ENCODE measurements at places on chromosomes 7 and 10. TPM values are rescaled to one million over a fixed set of nuclear protein-coding genes. Genes with fewer than 3 reads are reported as not detected.

- DNase-seq, result no peak
- H3K4me1 ChIP-seq, result peaks cover 5% of the 10 kb centered on the region
- H3K27ac ChIP-seq, result peak overlapping the region; percentile 58
- no peaks in the 10 kb centered on the region for H3K27me3 ChIP-seq
- H3K36me3 ChIP-seq, result no peaks in the 10 kb centered on the region
These were observed 6.6 kb upstream of the TPK1 start for GRCh38 chr7:144842377-144842851.

DNA sequence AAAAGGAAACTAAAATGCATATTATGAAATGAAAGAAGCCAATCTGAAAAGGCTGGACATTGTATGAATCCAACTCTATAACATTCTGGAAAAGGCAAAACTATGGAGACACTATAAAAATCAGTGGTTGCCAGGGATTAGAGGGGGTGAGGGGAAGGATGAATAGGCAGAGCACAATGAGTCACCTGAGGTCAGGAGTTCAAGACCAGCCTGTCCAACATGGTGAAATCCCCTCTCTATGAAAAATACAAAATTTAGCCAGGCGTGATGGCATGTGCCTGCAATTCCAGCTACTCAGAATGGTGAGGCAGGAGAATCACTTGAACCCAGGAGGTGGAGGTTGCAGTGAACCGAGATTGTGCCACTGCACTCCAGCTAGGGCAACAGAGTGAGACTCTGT is 324.8 kb upstream of the PHYHIPL start:
- no peak overlapping the region for H3K4me3 ChIP-seq
- no peak for DNase-seq
- no peaks in the 10 kb centered on the region for H3K27me3 ChIP-seq
- H3K27ac ChIP-seq, result no peak overlapping the region
- H3K36me3 ChIP-seq, result no peaks in the 10 kb centered on the region
- H3K4me1 ChIP-seq, result peaks cover 3% of the 10 kb centered on the region

GRCh38 chr7:35379481-35379880 is 125.6 kb upstream of the TBX20 start:
- H3K27me3 ChIP-seq, result peaks cover 8% of the 10 kb centered on the region
- no peaks in the 10 kb centered on the region for H3K4me1 ChIP-seq
- no peak for DNase-seq

- no peaks in the 10 kb centered on the region for H3K27me3 ChIP-seq
- H3K27ac ChIP-seq, result peak overlapping the region; percentile 64
- peaks cover 14% of the 10 kb centered on the region for H3K4me1 ChIP-seq
- H3K36me3 ChIP-seq, result peaks cover 16% of the 10 kb centered on the region
These were observed 45.2 kb downstream of the AHCYL2 start for GRCh38 chr7:129270077-129270476.

DNA sequence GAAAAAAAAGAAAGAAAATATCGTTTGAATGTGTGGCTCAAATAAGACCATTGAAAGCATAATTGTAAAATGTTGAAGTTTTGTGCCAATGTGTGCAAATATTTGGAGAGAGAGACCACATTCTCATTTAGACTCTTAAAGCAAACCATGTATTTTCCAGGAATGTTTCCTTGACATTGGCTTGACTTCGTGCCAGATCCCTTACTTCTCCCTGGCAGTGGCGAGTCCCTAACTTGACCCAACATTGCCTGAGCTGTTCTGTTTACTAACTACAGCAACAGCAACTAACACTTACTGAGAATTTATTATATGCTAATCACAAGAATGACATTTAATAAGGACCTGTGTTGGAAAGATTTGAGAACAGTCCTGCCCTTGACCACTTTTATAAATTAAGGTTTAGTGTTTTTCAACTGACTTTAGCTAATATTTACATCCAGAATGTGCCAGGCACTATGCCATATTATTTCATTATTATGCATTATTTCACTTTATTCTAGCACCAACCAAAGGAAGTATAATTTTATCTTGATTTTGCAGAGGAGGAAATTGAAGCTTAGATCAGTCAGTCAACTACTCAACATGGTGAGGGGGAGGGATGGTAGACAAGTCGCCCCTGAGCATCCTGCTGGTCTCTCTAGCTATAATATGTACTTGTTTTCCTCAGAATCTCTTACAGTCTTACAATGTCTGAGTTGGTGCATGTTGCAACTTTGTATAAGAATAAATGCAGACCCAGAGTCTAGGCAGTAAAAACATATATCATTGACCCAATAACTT is 29.7 kb downstream of the ZNF467 start:
- no peak overlapping the region for H3K4me3 ChIP-seq
- DNase-seq, result no peak
- no peak overlapping the region for H3K27ac ChIP-seq
- peaks cover 15% of the 10 kb centered on the region for H3K27me3 ChIP-seq
- H3K36me3 ChIP-seq, result no peaks in the 10 kb centered on the region

- H3K4me3 ChIP-seq, result no peak overlapping the region
- no peak for DNase-seq
- no peaks in the 10 kb centered on the region for H3K27me3 ChIP-seq
- peaks cover 4% of the 10 kb centered on the region for H3K4me1 ChIP-seq
These were observed 947.1 kb upstream of the MBL2 start for GRCh38 chr10:53719658-53720057.

DNA sequence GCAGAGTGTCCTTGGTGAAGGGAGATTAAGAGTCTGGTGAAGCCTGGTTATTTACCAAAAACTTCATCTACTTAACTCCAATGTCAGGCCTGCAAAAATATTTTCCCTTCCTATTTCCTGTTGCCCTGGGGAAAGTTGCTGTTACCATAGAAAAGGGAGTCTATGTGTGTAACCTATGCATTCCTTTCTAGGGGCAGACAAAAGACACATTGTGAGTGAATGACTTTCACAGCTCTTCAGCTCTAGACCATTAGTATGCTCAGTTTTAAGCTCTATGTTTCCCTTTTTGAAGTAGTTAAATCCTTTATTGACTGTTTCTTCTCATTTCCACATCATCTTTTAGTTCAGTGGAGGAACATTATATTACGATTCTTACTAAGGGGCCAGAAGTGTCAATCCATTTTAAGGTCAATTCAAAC is 45.6 kb upstream of the SGCE start:
- DNase-seq, result no peak
- H3K4me1 ChIP-seq, result peaks cover 16% of the 10 kb centered on the region
- peak overlapping the region; percentile 85 for H3K27ac ChIP-seq
- no peak overlapping the region for H3K4me3 ChIP-seq

GRCh38 chr7:101865455-101865854 is 48.0 kb downstream of the CUX1 start:
- H3K27ac ChIP-seq, result peak overlapping the region; percentile 52
- no peak overlapping the region for H3K4me3 ChIP-seq
- no peak for DNase-seq

DNA sequence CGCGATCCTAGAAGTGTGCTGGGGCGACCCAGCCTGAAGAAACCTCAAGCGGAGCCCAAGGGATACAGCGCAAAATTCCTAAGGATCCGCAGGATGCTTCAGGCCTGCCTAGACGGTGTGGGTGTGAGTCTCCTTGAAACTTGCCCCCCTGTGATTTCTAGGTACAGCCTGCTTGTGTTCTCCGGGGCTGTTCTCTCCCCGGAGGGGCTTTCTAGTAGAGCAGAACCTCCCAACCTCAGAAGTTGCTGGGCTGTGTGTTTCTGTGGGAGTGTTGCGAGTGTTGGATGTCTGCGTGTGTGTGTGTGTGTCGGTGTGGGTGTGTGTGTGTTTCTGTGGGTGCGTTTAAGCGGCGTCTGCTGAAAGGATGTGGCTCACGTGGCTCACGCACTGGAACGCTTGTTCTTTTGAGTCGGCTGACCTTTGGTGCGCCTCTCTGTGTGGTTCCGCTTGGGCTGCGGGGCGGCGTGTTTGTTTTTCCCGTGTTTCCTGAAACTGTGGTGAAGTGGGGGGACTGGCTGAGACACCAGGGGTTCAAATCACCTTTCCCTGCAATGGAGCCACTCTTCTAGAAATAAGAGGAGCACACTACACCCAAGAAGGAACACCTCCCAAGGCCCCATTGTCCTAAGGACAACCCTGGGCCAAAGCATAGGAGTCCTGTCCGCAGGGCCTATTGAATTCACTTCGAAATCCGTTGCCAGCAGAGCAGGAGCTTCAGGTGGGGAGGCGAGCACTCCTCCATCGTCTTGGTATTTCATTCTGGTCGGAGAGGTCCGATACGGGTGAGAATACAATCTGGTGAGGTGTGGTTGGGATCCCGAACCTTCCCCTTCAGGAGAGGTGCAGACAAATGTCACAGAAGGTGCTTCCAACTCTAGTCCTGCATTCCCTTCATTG is 25.1 kb upstream of the ZNF273 start:
- H3K27ac ChIP-seq, result no peak overlapping the region
- H3K4me3 ChIP-seq, result peak overlapping the region; percentile 65
- peaks cover 43% of the 10 kb centered on the region for H3K27me3 ChIP-seq

DNA sequence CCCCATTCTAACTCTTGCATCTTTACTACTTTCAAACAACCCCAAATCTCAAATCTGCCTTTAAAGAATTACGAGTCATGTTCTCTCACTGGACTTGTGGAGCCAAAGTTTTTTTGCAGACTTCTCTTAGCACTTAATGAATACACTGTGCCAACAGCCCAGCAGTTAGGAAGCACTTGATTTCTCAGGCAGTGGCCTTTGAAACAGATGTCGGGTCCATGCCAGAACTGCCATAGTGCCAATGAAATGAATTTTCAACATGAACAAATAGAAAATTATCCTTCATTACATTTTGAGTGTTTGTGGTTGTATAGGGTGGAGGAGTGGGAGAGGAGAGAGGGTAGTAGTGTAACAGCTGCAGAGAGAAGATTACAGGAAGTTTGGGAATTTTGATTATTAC is 5.9 kb downstream of the BORCS7 start:
- no peaks in the 10 kb centered on the region for H3K36me3 ChIP-seq
- no peak for DNase-seq
- no peak overlapping the region for H3K4me3 ChIP-seq
- peaks cover 14% of the 10 kb centered on the region for H3K4me1 ChIP-seq

DNA sequence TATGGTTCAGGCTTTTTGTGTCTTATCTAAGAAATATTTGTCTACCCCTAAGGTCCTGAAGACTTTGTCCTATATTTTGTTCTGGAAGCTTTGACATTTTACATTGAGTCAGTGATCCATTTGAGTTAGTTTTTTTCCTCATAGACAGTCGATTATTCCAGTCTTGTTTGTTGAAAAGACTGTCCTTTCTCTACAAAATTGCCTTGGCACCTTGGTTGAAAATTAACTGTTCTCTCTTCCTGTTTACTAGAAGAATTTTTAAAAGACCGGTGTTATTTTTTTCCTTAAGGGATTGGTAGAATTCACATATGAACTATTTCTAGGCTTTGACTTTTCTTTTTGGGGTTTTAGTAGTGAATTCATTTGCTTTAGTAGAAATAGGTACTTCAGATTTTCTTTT is 12.0 kb downstream of the PLEKHA1 start:
- H3K4me1 ChIP-seq, result no peaks in the 10 kb centered on the region
- no peaks in the 10 kb centered on the region for H3K27me3 ChIP-seq
- no peak overlapping the region for H3K27ac ChIP-seq
- DNase-seq, result no peak
- no peak overlapping the region for H3K4me3 ChIP-seq

- peaks cover 4% of the 10 kb centered on the region for H3K27me3 ChIP-seq
- H3K27ac ChIP-seq, result no peak overlapping the region
- H3K4me3 ChIP-seq, result no peak overlapping the region
- peaks cover 6% of the 10 kb centered on the region for H3K4me1 ChIP-seq
- DNase-seq, result no peak
These were observed 49.9 kb upstream of the NANOS1 start for GRCh38 chr10:118979661-118980060.

DNA sequence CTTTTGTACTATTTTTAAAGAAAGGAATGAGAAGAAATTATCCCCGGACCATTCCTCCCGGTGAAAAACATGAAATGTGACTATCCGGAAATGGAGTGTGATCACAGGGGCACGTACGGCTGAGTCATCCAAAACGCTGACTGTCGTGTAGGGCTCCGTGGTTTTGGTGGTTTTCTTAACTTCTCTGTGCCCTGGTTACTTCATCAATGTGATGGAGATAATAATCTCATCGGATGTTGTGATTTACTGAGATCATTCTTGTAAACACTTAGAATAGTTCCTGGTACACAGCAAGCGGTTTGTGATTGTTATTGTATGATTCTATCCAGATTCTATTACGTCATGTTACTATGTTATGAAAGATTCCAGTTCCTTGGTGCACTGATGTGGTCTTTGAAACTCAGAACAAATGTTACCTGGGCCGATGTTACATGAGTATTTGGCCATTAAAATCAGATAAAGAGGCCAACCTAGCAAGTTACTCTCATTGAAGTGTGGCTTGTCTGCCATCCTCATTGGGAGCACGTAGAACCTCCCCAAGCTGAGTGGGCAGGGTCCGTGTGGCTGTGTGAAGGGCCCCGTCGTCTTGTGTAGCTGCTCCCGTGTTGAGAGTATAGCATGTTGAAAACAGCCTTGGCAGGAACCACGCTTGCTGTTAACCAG is 99.5 kb downstream of the CAMK1D start:
- H3K27ac ChIP-seq, result no peak overlapping the region
- no peak overlapping the region for H3K4me3 ChIP-seq
- no peak for DNase-seq
- no peaks in the 10 kb centered on the region for H3K27me3 ChIP-seq

DNA sequence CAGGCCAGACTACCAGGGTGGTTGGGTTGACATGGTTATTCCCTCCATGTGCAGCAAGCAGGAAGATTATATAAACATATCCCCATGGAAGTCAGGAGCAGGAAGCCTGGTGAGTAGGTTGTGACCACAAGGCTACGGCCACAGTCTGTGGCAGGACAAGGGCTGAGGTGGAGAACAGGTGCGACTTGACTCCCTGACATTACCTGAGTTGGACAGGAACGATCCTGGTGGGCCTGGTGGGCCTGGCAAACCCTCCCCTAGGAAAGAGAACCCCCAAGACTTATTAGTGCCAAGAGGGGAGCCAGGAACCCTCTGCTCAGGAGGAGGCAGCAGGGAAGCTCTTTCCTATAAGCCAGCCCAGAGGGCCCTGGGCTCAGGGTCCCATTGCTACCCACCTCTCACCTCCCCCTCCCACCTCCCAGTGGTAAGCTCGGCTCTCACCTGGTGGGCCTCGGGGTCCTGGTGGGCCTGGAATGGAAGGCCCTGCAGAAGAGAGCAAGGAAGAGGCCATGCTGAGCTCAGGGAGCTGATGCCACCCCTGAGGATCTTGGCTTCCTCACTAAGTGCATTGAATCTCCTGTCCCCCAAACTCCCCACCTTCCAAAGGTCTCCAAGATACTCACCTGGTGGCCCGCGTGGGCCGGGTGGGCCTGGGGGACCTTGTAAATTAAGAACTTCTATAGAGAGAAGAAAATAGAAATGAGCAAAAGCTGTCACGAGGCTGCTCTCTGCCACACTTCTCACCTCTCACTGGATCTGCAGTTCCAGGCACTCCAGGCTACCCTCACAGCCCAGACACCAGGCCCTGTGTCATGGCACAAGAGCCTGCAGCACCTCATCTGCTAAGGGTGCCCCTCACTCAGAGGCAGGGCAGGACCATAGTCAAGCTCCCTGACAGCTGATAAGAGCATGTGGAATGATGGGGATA is 44.6 kb downstream of the COL17A1 start:
- H3K4me3 ChIP-seq, result no peak overlapping the region
- H3K4me1 ChIP-seq, result peaks cover 6% of the 10 kb centered on the region
- no peak overlapping the region for H3K27ac ChIP-seq

The GHRHR gene
- total RNA-seq, result 4.0 TPM

The RASA4 gene
- total RNA-seq, result 17.9 TPM

The PIK3AP1 gene
- 3.5 TPM for total RNA-seq

The AKR1E2 gene
- 5.4 TPM for total RNA-seq

The PILRA gene
- 3.0 TPM for total RNA-seq

The HABP2 gene
- 0.09 TPM for total RNA-seq

The NRCAM gene
- total RNA-seq, result 2.9 TPM
